Heart right ventricle (tissue), 16 donors: ENCODE measurements at places on chromosomes 5 and 9. TPM values are rescaled to one million over a fixed set of nuclear protein-coding genes. Genes with fewer than 3 reads are reported as not detected.
A peak's percentile ranks its signal among the peaks of the same experiment; 100 is the strongest.

GRCh38 chr5:196350-196749 lies 5.1 kb downstream of the LRRC14B start:
- H3K27ac ChIP-seq = no peak overlapping the region
- H3K4me1 ChIP-seq = peaks cover 71% of the 10 kb centered on the region
- H3K36me3 ChIP-seq = no peaks in the 10 kb centered on the region
- no peak for DNase-seq
- H3K4me3 ChIP-seq = no peak overlapping the region

DNA sequence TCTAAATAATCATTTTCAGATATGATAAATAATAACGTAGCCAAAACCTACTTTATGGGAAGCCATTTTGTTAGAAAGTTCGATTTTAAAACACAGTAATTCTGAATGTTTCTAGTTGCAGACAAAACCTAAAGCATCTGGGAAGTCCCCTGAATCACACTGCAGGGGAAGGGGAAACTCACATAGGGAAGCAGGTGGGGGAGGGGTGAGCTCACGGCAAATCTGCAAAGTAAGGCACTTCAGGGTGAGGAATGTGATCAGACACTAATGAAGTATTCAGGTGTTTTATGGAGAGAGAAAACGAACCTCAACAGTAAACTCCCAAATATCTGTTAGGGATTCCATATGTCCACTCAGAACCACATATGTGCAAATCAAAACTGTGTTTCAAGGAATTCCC lies 70.7 kb downstream of the EPB41L4A start:
- H3K27ac ChIP-seq = no peak overlapping the region
- H3K36me3 ChIP-seq = no peaks in the 10 kb centered on the region
- H3K4me3 ChIP-seq = no peak overlapping the region
- H3K4me1 ChIP-seq = no peaks in the 10 kb centered on the region

GRCh38 chr9:116757030-116757429 lies 69.9 kb downstream of the TRIM32 start:
- H3K27me3 ChIP-seq = no peaks in the 10 kb centered on the region
- H3K36me3 ChIP-seq = no peaks in the 10 kb centered on the region
- no peak overlapping the region for H3K27ac ChIP-seq
- H3K4me1 ChIP-seq = no peaks in the 10 kb centered on the region

- H3K36me3 ChIP-seq = no peaks in the 10 kb centered on the region
- no peaks in the 10 kb centered on the region for H3K27me3 ChIP-seq
- DNase-seq = no peak
- no peak overlapping the region for H3K27ac ChIP-seq
- H3K4me3 ChIP-seq = no peak overlapping the region
- H3K4me1 ChIP-seq = peaks cover 4% of the 10 kb centered on the region
These were observed 98.6 kb downstream of the FBXW11 start for GRCh38 chr5:171907725-171908343.

DNA sequence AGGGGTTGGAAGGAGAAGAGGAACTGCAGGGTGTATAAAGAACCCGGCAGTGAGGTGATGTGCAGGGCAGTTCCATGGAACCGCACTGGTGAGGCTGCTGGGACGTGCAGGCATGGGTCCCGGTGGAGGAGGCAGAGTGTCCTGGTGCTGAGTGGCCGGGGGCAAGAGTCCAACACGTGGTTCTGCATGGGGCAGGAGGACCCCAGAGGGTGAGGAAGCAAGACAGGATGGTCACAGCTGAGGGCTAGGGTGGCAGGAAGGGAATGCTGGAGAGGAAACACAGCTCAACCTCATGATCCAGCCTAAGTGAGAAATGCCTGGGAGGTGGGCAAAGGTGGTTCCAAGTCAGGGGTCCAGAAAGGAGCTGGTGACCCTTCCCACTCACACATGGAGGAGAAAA lies 87.2 kb downstream of the S1PR3 start:
- no peaks in the 10 kb centered on the region for H3K4me1 ChIP-seq
- H3K27ac ChIP-seq = no peak overlapping the region
- H3K27me3 ChIP-seq = no peaks in the 10 kb centered on the region
- H3K4me3 ChIP-seq = no peak overlapping the region
- no peaks in the 10 kb centered on the region for H3K36me3 ChIP-seq

DNA sequence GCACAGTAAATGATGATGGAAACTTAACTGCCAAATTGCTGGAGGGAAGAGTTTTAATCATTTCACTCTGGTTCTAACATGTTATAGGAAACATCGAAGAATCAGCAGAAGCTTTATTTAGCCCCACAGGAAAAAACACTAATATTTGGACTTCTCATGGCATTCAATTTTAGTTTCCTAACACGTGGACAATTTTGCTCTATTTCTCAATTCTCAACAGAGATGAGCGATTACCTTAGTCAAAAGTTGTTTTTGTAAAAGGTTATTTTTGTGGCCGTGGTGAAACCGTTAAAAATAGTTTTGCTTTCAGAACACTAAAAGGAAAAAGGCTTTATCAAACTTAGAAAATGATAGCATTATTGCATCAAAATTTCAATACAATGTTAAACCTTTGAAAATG lies 235.2 kb downstream of the PLK2 start:
- H3K36me3 ChIP-seq = no peaks in the 10 kb centered on the region
- peak overlapping the region; percentile 14 for H3K27ac ChIP-seq
- H3K4me1 ChIP-seq = peaks cover 16% of the 10 kb centered on the region
- no peak overlapping the region for H3K4me3 ChIP-seq
- H3K27me3 ChIP-seq = no peaks in the 10 kb centered on the region

The SLIT3 gene
- total RNA-seq = 29.2 TPM

The CBY3 gene
- not detected for total RNA-seq

GRCh38 chr5:16505140-16505891 lies 39.7 kb upstream of the ZNF622 start:
- H3K27ac ChIP-seq = peak overlapping the region; percentile 84
- no peaks in the 10 kb centered on the region for H3K36me3 ChIP-seq
- no peaks in the 10 kb centered on the region for H3K27me3 ChIP-seq
- no peak for DNase-seq

GRCh38 chr5:123089914-123090660 lies 1.0 kb downstream of the PRDM6 start:
- peaks cover 29% of the 10 kb centered on the region for H3K4me1 ChIP-seq
- no peak for DNase-seq
- H3K36me3 ChIP-seq = no peaks in the 10 kb centered on the region
- H3K27ac ChIP-seq = no peak overlapping the region
- H3K4me3 ChIP-seq = peak overlapping the region; percentile 48

DNA sequence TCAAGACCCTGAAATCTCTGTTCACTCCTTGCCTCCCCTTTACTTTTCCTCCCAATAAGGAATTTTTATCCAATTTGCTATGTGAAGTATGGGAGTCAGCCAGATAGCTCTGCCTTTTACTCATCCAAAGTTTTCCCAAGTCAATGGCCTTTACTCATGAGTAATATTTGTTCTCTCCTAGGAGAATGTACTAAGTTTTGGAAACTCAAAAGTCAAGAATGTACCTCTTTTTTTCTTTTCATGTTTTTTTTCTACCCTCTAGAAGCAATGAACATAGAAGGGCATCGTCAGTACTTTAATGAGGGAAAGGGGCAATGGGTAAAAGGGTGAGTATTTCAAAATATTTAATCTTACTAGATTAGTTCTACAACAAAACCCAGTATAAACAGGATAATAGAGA lies 140.2 kb upstream of the SGCD start:
- no peaks in the 10 kb centered on the region for H3K36me3 ChIP-seq
- no peak for DNase-seq
- H3K4me1 ChIP-seq = no peaks in the 10 kb centered on the region

The PITX1 gene
- total RNA-seq = not detected

DNA sequence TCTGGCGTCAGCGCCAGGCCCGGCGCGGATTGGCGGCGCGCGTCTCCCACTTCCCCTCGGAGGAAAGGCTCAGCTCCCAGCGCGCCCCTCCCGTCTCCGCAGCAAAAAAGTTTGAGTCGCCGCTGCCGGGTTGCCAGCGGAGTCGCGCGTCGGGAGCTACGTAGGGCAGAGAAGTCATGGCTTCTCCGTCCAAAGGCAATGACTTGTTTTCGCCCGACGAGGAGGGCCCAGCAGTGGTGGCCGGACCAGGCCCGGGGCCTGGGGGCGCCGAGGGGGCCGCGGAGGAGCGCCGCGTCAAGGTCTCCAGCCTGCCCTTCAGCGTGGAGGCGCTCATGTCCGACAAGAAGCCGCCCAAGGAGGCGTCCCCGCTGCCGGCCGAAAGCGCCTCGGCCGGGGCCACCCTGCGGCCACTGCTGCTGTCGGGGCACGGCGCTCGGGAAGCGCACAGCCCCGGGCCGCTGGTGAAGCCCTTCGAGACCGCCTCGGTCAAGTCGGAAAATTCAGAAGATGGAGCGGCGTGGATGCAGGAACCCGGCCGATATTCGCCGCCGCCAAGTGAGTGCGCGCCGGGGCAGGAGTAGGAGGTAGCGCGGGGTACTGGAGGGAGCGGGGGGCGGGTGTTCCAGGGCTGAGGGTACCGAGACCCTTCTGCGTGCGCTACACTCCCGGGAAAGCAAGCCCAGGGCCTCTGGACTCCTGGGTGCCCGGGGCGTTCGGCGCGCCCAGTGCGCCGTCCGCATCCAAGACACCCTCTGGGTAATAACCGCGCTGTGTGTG lies at the start of gene MSX2:
Gene MSX2, plus strand, starts transcription at position 99 of the 777 bp plus-strand sequence. Its CDS starts 78 bp downstream, at position 177.
- peak within 1 kb of the TSS; percentile 46 for H3K4me3 ChIP-seq
- peak within 1 kb of the TSS; percentile 67 for H3K27ac ChIP-seq
- H3K27me3 ChIP-seq = peaks cover 93% of the 10 kb centered on the region
- H3K36me3 ChIP-seq = no peaks in the 10 kb centered on the region
- DNase-seq = peak; percentile 86

The PPP2CA gene
- total RNA-seq = 136 TPM

DNA sequence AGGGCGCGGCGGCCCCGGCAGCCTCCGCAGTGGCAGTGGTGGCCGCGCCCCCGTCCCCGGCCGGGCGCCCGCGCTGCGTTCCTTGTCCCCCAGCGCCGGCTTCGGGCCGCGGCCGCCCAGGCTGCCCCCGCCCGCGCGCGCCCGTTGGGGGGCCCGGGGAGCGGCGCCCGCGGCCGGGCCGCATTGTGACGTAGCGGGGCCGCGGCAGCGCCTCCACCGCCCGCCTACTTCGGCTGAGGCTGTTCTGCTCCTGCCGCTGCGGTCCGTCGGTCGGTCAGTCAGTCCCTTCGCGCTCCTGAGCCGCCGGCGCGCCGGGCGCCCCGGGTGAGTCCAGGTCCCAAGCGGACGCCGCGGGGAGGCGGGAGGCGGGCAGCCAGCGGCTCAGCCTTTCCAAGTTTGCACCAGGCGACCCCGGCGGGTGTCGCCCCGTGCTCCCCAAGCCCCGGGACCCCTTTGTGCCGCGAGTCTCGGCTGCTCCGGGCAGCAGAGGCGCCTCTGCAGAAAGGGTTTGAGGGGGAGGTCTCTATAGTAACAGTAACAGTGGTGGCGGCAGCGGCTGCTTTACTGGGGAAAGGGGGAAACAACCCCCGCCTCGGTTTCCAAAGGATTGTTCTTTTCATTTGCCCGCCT lies at the start of gene SNCAIP:
Gene SNCAIP, plus strand, starts transcription at position 277 of the 630 bp plus-strand sequence. CDS start 78,898 bp downstream, outside the sequence.
- H3K27me3 ChIP-seq = peaks cover 51% of the 10 kb centered on the region
- no peaks in the 10 kb centered on the region for H3K36me3 ChIP-seq
- peaks cover 10% of the 10 kb centered on the region for H3K4me1 ChIP-seq
- DNase-seq = peak; percentile 14
- H3K4me3 ChIP-seq = peak within 1 kb of the TSS; percentile 54

- no peak overlapping the region for H3K4me3 ChIP-seq
- no peaks in the 10 kb centered on the region for H3K36me3 ChIP-seq
- no peak for DNase-seq
- peaks cover under 1% of the 10 kb centered on the region for H3K4me1 ChIP-seq
- no peak overlapping the region for H3K27ac ChIP-seq
- no peaks in the 10 kb centered on the region for H3K27me3 ChIP-seq
These were observed 14.0 kb downstream of the ORM2 start for GRCh38 chr9:114343471-114344187.
